Stimulated activated CD8-positive, alpha-beta memory T cell treated with anti-CD3 and anti-CD28 coated beads, Interleukin-2, amount 100 ng/mL, for 48 hours (primary cell): ENCODE measurements at places on chromosomes 16 and 17.
A peak's percentile ranks its signal among the peaks of the same experiment; 100 is the strongest.

DNA sequence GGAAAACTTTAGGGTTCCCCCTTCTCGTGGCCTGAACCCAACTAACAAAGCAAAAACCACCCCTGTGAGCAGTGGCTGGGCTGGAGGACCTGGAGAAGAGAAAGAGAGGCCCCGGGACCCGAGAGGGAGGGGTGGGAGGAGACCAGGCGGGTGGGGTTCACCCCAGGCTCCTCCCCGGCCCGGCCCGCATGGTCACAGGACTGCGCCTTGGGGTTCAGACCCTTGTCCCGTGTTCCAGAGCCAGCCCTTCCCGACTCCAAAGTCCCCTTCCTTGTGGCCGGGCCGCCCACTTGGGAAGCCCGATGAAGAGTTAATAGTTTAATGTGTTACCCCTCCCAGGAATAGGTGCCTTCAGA is 852 bp downstream of the MARVELD3 start:
- no peak for DNase-seq

- DNase-seq: no peak
Observed at GRCh38 chr16:68069511-68070248, 15.5 kb upstream of the NFATC3 start.

DNA sequence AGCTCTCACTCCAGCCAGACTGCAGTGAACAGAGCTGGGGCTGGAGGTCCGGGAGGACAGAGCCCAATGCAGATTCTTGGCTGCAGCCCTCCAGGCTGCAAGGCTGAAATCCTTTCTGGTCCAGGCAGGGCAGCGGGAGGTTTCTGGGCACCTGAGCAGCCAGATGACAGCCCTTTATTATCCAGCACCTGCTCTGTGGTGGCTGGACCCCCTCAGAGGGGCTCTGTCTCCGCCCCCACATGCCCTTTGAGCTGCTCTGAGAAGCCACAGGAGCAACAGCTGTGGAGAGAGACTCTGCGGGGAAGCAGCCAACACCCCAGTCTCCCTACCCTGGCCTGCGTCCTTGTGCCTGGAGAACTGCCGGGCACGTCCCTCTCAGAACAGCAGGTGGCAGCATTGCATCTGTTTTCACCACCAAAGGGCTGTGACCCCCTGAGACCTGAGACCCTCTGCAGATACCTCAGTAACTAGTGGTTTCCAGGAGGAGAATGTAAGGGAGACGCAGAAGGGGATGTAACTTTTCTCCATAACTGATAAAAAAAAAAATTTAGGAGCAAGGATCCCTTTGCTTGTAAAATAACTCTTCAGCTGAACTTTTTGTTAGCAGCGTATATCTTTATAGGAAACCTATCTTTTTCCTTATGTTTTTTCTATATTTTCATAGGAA is 3.7 kb upstream of the CNP start:
- DNase-seq: peak; percentile 55

DNA sequence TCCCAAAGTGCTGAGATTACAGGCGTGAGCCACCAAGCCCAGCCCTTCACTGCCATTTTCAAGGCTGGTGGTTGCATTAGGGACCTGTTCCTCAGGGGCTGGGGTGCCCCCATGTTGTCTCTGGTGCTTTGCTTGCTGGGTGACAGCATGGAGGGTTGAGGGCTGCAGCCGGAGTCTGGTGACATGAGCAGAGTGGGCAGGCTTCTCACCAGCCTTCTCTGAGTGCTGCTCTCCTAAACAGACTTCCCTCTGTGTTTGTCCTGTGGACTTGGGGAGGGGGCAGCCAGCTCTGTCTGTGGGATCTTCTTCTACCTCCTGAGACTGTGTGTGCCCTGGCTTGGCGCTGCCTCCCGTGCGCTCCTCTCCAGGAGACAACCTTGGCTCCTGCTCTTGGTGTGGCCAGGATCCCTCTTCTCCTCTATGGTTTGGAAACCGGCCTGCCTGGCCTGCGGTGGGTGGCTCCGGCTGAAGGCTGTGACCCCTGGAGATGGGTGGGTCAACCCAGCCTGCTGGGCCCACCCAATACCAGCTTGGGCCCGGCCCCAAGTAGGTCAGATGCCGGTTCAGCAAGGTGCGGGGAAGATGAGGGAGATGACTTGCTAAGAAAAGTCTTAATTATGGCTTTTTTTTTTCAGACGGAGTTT is 72.1 kb downstream of the PDPK1 start:
- DNase-seq: no peak

GRCh38 chr17:8365143-8365542 is 11.4 kb downstream of the KRABD2 start:
- no peak for DNase-seq

- DNase-seq: no peak
Observed at GRCh38 chr17:22171631-22172030, 479.3 kb downstream of the KCNJ18 start.

DNA sequence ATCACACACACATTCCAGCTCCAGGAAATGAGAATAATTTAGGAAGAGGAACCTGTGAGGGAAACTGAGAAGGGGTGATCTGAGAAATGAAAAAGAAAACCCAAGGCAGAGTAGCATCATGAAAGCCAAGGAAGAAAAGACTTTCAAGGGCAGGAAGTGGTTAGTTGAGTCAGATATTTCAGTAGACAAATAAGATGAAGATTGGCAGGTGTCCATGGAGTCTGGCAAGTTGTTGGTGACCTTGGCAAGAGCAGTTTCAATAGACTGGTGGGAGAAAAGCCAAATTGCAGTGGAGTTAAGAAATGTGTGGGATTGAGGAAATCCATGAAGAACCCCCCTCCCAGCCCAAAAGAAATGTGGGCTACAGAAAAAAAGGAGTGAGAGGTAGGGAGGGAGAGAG is 10.7 kb downstream of the GNAO1 start:
- no peak for DNase-seq
